MCF 10A (cell line): ENCODE measurements at places on chromosomes 2 and 18. TPM values are rescaled to one million over a fixed set of nuclear protein-coding genes. Genes with fewer than 3 reads are reported as not detected.
A peak's percentile ranks its signal among the peaks of the same experiment; 100 is the strongest.

DNA sequence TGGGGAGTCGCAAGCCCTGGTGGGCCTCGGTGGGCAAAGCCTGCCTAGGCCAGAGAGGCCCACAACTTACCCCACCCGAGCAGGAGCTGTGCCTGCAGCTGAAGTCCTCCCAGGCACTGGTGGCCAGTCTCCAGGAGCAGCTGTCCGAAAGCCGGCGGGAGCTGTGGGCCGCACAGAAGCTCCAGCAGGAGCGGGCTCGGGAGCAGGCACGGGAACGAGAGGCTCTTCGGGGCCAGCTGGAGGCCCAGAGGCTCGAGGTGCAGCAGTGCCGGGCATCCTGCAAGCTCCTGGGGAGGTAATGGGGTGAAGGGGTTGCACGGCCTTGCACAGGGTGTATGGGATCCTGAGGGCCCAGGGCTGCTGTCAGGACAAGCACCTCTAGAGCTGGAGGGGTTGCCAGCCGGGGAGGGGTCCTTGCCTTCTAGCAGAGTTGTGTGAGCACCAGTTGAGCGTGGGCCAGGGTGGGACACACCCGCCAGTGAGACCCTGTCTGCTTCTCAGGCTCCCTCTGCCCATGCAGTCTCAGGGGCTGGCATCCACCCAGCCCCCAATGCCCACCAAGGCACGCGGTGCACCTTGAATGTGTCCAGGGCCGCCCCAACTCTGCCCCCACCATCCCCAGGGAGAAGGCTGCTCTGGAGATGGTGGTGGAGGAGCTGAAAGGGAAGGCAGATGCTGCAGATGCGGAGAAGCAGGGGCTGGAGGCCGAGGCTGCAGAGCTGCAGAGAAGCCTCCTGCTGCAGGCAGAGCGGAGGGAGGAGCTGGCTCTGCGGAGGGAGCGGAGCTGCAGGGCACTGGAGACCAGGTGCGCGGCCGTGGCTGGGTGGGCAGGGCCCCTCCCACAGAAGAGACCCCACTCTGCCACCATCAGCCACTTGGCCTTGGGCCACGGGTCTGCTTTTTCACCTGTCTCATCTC is 27.2 kb downstream of the CROCC2 start:
- DNase-seq = no peak

GRCh38 chr2:128797937-128798336 is 479.3 kb upstream of the HS6ST1 start:
- no peak for DNase-seq

Gene IL36B
- total RNA-seq = not detected in 2 replicates

DNA sequence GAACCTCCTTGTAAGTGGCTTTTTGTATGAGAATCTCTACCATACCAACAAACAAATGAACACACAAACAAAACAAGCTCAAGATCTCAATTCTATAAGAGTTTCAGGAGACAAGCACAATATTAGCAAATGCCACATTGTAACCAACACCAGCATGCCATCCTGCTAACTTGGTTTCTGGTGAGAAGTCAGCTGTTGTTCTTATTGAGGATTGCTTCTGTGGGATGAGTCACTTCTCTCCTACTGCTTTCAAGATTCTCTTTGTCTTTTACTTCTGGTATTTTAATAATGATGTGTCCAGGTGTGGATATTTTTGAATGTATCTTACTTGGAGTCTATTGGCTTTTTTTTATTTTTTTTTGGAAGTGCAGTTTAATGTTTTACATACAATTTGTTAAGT is 131.7 kb downstream of the BCL2L11 start:
- peak; percentile 11 for DNase-seq

DNA sequence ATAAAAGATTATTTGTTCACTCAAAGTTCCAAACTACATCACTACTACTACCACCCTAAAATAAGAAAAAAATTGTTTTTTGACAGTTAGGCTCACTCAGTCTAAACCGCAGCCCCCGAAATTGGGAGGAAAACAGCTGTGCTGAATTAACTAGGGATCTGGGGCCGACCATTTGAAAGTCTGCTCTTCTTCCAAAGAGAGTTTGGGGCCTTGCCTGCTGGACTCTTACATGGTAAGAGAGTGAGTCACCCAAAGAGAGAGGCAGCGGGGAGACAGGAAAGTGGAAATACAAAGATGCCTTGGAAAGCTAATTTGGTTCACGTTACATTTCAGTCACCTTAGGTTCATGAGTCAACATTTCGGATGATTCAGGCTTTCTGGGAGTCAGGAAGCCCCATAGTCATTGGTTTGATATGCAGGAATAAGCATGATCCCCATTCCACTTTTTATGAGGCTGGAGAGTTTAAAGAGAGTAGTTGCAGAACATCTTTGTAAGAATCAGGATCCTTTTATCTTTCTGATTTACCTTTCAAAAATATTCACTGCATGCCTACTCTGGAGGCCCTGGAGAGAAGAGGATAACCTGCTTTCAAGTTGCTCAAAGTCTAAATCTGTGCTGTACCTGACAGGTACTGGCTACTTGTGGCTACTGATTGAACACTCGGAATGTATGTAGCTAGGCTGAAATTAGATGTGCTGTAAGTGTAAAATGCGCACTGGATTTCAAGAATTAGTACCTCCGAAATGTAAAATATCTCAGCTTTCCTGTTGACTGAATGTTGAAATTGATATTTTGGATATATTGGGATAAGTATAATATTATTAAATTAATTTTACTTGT is 995 bp upstream of the RTN4 start:
- peak; percentile 98 for DNase-seq

- peak; percentile 64 for DNase-seq
Measured at GRCh38 chr2:113309655-113310387, 31.1 kb upstream of the PAX8 start.

DNA sequence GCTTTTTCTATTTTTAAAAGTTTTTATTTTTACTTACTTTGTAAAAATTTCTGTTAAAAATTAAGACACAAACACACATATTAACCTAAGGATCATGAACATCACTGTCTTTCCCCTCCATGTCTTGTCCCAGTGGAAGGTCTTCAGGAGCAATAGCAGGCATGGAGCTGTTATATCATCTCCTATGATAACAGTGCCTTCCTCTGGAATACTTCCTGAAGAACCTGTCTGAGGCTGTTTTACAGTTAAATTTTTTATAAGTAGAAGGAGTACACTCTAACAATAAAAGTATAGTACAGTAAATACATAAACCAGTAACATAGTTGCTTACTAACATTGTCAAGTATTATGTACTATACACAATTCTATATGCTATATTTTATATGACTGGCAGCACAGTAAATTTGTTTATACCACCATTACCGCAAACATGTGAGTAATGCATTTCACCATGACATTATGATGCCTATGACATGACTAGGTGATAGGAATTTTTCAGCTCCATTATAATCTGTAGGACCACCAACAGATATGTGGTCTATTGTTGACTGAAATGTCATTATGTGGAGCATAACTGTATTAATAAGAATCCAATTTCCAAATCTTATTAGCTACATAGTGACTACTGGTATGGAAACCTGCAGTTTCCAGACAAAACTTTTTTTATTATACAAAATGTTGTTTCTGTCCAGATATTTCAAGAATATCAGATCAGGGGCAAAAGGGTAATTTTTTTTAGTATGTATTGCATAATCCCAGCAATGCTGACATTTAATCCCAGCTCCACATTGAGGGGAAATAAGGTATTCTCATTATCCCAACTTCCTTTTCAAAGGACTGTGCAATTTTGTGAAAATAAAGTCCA is 337.2 kb upstream of the SLC39A10 start:
- no peak for DNase-seq

DNA sequence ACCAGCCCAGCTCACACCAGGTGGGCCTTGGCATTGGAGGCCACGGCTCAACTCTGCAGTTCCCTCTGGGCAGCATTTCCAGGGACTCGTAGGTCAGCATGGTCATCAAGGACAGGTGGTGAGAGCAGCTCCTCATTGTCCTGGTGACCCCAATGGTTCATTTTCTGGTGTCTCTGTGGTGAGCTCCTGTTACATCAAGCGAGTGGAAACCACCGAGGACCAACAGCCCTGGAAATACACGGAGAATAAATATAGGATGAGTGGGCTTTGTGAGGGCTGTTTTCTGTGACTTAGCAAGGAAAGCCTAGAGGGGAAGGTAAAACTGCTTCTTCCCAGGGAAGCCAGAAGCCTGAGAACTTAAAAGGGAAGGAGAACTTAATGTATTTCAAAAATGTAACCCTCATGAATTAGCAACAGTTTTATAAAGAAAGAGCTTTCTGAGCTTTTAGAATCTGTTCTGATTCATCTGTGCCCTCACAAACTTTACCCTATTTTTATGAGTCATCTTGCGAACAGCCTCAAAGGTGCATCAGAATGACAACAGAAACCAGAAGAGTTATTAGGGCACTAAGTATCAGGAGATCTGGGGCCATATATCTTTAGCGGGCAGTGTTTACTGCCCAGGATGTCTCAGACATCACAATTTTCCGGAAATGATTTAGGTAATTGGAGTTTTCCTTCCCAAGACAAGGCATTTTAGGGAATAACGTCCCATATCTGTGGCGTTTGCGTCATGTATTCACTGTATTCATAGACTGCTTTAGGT is 18.7 kb downstream of the C2orf92 start:
- peak; percentile 7 for DNase-seq

Gene LYPD1
- total RNA-seq = not detected in 2 replicates

- no peak for DNase-seq
Measured at GRCh38 chr18:75643083-75643482, 215.6 kb upstream of the SMIM21 start.

Gene MAT2A
- 348 and 366 TPM in 2 replicates for total RNA-seq

Gene SKA1
- total RNA-seq = 7.8 and 18.7 TPM in 2 replicates

Gene GNAL
- 1.6 and 2.3 TPM in 2 replicates for total RNA-seq

GRCh38 chr2:218438596-218438995 is 19.7 kb downstream of the VIL1 start:
- DNase-seq = no peak

- DNase-seq = peak; percentile 9
Measured at GRCh38 chr2:164456619-164457018, 164.7 kb downstream of the GRB14 start.

Gene PKP4
- total RNA-seq = 62.3 and 63.7 TPM in 2 replicates

- no peak for DNase-seq
Measured at GRCh38 chr2:178828486-178828881, 21.3 kb upstream of the TTN start.

DNA sequence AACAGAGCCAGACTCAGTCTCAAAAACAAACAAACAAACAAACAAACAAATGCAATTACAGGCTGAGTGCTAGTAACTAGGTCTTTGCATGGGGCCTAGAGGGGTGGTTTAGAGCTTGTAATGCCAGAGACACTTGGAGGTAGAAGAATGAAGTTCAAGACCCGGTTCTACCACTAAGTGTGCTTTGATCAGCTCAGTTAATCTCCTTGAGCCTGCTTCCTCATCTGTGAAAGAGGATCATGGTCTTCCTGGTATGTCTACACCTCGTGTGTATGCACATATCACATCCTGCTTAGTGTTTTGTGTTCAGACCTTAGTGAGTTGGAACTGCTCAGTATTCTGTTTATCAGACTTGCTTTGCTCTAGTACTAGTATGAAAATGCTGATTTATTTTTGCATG is 4.8 kb upstream of the ATP6V1C2 start:
- DNase-seq = no peak

Gene CAPN13
- total RNA-seq = not detected in 2 replicates

DNA sequence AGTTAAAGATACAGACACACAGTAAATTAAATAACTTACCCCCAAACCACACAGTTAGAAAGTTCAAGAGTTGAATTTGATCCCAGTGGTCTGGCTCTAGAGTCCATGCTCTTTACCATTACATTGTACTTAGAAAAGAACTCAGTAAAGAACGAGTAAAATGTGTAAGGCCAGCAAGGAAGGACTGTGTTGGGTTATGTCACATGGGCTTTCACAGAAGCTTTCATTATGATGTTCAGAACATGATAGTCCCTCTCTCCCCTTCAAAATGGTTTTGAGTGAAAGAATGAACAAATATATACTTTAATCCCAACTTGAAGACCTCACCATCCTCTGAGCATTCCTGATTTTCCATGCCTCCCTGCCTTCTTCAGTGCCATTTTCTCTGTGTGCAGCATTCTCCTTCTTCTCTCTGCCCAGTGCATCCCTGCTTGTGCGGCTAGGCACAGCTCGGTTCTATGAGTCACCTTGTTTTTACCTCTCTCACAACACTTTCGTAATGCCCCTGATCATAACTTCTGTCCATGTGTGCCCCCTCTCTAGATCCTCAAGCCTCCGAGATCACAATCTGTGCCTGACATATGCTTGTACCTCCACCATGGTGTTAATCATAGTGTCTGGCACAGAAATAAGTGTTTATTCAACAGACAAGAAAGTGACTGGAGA is 22.0 kb downstream of the RASGRP3 start:
- DNase-seq = peak; percentile 51

- peak; percentile 77 for DNase-seq
Measured at GRCh38 chr18:36419900-36420531, 122.5 kb downstream of the FHOD3 start.

Gene TCF7L1
- total RNA-seq = 0.81 and 1.1 TPM in 2 replicates
